Daoy (cell line): ENCODE measurements at places on chromosomes 2 and 18.

- DNase-seq = no peak
These were observed 161.5 kb downstream of the ZNF521 start for GRCh38 chr18:25190472-25190871.

DNA sequence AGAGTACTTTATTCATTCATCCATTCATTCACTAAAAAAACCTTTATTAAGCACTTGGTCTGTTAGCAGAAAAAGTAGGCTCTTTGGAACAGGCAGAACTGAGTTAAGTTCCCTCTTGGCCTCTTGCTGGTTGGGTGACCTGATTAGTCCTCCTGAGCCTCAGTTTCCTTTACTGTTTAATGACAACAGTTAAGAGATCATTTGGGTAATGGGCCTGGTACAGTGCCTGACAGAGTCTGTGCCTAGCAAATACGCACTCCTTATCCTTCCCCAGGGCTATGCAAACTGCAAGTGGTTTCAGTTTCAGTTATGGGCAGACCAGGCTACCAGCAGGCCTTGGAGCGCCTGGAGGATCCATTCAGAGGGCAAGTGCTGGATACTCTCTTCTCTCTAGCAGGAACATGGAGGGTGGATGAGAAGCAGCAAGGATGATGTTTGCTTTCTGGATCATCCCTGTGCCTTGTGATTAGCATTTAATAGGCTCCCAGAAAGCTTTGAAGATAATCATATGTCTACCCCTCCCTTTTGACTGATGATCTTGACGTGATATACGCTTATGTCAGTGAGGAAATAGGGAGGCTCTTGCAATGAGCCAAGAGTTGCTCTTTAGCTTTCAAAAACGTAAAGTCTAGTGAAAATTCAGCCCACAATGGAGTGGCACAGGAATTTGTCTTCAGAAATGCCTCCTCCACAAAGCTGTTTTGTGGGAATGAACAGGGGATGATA lies 12.4 kb upstream of the TAF1B start:
- no peak for DNase-seq

DNA sequence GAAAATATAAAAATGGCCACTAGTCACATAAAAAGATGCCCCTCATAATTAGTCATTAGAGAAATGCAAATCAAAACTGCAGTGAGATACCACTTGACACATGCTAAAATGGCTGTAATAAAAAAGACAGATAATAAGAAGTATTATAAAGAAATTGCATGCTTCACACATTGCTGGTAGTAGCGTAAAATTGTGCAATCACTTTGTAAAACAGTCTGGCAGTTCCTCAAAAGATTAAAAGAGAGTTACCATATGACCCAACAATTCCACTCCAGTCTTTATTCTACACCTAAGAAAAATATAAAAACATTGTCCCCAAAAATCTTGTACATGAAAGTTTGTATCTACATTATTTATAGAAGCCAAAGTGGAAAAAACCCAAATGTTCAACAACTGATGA lies 170.6 kb upstream of the FIGN start:
- DNase-seq = no peak

GRCh38 chr18:5639131-5639530 lies 95.3 kb upstream of the EPB41L3 start:
- DNase-seq = no peak

DNA sequence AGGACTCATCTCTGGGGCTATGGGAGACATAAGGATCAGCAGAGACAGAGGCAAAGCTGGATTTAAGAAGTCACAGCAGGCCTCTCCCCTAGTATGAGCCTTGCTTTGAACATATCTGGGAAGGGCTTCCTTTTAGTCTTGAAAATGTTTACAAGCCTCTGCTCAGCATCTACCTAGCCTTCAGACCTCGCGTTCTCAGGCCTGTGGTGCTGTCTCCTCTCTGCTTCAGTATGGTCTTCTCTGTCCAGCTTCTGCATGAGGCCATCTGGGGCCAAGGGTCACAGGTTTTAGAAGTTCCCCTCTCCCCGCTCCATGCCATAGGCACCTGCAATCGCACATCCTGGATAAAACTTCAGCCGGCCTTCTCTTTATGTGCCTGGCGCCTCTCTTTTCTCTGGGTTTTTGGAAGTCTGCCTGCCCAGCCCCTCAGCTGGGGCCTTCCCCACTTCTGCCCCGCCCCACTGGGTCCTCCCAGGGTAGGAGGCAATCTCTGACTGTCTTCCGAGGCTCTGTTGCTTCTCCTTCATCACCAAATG lies 7.1 kb downstream of the ACTG2 start:
- no peak for DNase-seq

DNA sequence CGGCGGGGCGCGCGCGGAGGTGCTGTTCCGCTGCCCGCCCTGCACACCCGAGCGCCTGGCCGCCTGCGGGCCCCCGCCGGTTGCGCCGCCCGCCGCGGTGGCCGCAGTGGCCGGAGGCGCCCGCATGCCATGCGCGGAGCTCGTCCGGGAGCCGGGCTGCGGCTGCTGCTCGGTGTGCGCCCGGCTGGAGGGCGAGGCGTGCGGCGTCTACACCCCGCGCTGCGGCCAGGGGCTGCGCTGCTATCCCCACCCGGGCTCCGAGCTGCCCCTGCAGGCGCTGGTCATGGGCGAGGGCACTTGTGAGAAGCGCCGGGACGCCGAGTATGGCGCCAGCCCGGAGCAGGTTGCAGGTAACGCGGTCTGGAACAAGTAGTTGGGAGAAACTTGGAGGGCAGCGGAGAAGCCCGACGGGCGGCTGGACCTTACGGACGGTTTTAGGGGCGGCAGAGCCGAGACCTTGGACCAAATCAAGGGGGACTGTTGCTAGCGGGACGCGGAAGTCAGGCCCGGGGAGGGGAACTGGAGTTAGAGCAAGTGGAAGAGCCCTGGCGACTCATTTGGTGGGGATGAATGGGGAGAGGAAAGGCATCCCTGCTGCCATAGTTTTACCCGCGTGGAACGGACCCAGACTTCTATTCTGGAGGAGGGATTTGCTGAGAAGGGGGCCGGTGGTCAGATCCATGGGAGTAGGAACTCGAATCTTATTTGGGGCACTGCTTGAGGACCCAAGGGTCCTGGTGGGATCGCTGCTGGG lies 573 bp downstream of the IGFBP2 start:
- DNase-seq = peak; percentile 30

DNA sequence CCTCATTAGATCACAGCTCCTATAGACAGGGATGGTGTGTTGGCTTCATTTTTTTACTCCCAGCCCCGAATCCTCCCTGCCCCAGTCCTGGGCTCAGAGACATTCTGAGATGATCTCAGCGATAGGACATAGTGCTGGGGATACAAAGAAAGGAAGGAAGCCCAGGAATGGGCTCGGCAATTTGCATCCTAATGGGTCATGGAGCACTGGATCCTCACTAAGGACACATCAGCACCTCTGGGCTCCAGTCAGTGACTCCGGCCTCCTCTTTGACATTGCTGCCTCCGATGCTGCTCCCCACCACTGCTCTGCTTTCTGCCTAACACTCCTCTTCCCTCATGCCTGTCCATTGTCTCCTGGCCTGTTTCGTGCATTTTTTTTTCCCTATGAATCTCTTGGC lies 489.1 kb downstream of the STK39 start:
- DNase-seq = no peak

- DNase-seq = peak; percentile 36
These were observed 7.1 kb upstream of the IL1RL1 start for GRCh38 chr2:102304268-102304667.

- peak; percentile 34 for DNase-seq
These were observed 35.4 kb upstream of the REEP1 start for GRCh38 chr2:86372641-86373502.
